Fibroblast of lung (primary cell): ENCODE measurements at places on chromosomes 3 and 15. TPM values are rescaled to one million over a fixed set of nuclear protein-coding genes. Genes with fewer than 3 reads are reported as not detected.

- DNase-seq = peak; percentile 37
Measured at GRCh38 chr3:188680189-188680588, 491.6 kb upstream of the TPRG1 start.

GRCh38 chr3:62601238-62602070 lies 228.1 kb upstream of the FEZF2 start:
- peak; percentile 80 for DNase-seq

GRCh38 chr3:8200996-8201395 lies 300.6 kb upstream of the LMCD1 start:
- no peak for DNase-seq

DNA sequence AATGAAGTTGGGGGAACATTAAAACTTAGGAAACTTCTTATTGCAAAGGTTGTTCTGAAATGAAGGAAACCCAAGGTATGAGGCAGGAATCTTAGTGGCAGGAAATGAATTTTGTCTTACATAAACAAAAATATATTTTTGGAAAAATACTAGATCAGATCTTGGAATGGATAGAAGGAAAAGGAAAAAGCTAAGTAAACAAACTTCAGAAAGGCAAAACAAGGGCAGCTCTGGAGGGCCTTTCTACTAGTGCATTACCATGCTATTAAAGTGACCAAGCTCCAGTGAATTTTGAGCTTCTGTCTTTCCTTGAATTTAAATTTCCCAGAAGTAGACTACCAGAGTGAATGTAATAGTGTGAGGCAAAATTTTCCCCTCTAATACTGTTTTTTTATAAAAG lies 13.6 kb downstream of the ARL6 start:
- no peak for DNase-seq

- no peak for DNase-seq
Measured at GRCh38 chr3:116815321-116815720, 105.7 kb downstream of the TUSC7 start.

DNA sequence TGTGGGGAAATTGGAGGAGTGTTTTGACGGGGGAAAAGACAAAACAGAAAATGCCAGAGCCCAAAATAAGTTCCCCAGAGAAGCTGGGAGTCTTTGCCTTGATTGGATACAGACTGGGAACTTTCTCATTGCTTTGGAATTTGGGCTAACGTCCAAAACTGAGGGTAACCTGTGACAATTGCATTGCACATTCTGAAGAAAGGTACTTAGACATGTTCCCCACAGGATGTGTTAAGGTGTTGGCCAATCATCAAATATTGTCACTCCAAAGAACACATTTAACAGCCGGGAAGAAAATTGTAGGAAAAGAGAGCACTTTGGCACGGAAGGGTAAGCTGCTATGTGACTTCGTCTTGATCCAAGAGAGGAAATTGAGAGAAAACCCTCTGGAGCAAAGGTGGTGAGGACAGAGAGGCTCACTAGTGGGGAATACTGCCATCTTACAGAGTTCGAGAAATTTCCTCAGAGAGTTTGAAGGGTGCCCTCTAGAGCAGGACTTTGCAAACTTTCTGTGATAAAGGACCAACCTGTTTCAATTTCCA lies 619.5 kb upstream of the TBL1XR1 start:
- peak; percentile 92 for DNase-seq

DNA sequence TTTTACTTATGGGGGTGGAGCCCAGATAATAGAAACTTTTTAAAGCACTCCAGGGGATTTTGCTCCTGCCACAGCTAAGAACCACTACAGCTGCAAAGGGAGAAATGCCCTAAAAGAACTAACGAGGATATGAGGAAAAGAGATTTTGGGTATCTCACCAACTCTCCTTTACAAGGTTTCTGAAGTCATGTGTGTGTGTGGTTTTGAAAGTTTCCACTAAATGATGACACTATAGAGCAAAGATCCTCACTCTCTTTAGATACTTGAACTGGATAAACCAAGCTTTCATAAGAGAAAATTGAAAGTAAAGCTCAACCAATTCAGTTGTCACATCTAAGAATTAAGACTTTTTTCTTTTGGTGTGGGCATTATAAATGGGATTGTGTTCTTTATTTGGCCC lies 455.3 kb upstream of the ALCAM start:
- DNase-seq = no peak

GRCh38 chr3:131427226-131427625 lies 45.7 kb downstream of the NUDT16 start:
- no peak for DNase-seq

DNA sequence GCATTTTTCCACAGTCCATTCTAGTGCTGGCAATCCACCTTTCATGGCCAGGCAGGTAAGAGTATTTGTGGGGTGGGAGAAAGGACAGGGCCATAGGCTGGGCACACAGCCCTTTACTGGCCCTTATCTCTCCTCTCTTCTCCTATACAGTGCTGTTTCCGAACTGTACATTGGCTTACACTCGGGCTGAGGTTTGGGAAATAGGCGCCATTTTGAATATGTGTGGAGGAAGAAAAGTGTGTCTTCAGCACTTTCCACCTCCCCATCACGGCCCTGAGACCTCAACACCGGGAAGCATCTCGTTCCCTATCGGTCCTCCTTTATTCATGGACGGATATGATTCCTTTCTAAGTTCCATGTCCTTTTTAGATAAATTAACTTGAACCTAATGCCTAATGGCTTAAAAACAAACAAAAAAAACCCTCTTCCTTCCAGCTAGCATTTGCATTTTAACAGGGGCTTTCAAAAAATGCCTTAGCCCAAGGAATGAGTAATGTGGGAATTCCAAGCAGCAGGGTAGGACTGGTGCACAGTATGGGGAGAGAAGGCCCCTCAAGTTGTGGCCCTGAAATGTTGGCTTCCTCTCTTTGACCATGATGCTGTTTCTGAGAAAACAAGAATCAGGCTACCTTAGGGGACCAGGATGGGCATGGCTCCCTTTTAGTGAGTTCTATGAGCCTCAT lies 24.5 kb downstream of the CD86 start:
- DNase-seq = no peak

GRCh38 chr3:42273361-42273760 lies 7.4 kb upstream of the CCK start:
- DNase-seq = no peak

- DNase-seq = no peak
Measured at GRCh38 chr3:69888943-69889315, 110.6 kb upstream of the SAMMSON start.

- DNase-seq = no peak
Measured at GRCh38 chr3:66392512-66392911, 108.3 kb downstream of the LRIG1 start.

GRCh38 chr3:138347960-138348753 lies at the start of gene MRAS:
TSS of gene MRAS (plus strand) at chr3:138348579. CDS start at chr3:138372884, 24,305 bp downstream.
- DNase-seq = peak; percentile 80

DNA sequence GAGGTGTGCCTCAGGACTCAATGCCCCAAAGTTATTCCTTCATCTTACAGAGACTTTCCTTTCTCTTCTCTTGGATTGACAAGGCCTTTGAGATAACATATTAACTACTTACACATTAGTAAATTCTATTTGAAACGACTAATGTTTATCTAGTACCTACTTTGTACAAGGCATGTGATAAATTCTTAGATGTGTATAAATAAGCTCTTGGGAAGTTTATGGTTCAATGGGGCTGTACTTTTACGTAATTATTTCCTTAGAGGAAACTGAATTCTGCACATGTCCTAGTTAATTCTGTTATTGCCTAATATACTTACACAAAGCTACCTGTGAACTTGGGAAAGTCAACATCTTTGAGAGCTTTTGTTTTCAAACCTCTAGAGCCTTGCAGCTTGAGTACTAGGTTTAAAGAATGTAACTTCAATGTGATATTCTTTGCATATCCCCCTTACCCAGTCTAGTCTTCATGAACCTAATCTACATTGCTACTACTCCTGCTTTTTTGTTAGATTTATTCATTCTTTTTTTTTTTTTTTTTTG lies 58.5 kb upstream of the RAP2B start:
- no peak for DNase-seq

- peak; percentile 35 for DNase-seq
Measured at GRCh38 chr3:151843275-151843674, 29.4 kb downstream of the AADAC start.

- DNase-seq = no peak
Measured at GRCh38 chr3:64561325-64561843, 126.4 kb downstream of the ADAMTS9 start.

DNA sequence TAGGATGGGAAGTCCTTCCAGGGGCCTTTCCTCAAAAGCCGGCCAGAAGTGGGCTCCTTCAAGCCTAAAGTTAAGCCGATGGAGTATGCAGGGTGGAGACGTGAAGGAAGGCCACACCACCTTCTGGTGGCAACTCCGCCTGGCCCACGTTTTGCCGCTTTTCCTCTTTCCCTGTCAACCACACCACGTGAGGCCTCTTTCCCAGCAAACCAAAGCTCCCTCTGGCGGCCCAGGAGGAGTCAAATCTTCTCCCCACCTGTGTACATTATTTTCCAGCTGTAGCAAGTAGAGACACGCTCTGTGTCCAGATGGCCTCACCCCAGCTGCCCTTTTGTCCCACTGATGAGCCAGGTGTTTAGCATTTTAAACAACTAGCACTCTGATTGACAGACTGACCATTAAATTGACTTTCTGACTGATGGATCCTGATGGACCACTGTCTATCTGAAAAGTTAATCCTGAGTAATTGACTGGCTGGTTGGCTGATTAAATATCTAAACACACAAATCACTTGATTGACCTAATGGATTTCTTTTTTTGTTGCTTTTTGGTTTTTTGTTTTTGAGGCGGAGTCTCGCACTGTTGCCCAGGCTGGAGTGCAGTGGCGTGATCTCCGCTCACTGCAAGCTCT lies 59.6 kb upstream of the ZBTB38 start:
- peak; percentile 49 for DNase-seq

DNA sequence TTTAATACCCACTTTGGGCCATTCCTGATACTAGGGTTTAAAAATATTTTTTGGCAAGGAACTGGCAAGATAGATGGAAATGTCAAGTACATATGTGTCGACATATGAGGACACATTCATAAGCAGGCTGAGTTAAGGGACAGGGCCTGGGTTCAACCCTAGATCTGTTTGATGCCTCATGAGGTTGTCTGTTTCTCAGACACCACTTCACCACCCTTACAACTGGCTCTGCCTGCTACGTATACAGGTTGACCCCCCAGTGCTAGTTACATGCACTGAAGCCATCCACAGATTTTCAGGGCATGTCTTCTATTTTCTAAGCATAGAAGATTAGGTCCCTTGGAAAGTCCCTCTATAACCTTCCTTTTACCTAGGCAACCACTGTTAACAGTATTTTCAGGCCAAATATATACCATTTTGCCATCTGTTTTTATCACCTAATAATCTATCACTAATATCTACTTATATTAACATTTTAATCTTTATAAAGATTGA lies 296.7 kb downstream of the PLCL2 start:
- DNase-seq = no peak

DNA sequence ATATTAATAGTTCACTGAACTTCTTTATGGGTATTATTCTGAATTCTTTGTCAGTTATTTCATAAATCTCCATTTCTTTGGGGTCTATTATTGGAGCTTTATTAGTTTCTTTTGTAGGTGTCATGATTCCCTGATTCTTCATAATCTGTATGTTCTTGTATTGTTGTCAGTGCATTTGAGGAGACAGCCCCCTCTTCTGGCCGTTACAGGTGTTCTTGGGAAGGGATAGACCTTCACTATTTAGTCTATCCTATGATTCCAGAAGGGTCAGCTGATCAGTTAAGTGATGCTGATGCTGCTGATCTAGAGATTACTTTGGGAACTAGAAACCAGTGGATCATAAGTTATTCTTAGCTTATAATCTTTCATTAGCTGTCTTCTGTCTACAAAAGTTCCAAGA lies 34.9 kb downstream of the TMEM39A start:
- DNase-seq = no peak

GRCh38 chr3:134601539-134602439 lies 49.0 kb downstream of the KY start:
- peak; percentile 66 for DNase-seq

GRCh38 chr3:65619451-65619881 lies 419.3 kb downstream of the MAGI1 start:
- DNase-seq = peak; percentile 68

DNA sequence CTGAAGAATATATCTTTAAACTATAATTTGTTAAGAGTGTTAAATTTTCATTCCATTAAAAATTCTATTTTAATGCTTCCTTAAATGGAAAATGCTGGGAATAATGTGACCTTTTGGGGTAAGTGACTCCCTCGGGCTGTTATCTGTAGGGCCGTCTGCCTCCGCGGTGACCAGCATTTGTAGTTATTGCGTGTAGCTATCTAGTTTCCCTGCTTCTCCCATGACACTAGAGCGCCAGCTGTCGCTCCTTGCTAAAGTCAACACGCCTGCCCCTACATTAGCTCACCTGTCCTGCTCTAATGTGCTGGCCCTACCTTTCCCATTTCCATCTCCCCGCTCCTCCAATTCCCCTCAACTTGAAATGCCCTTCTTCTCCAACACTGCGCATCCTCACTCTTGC lies 12.4 kb upstream of the CHRM5 start:
- DNase-seq = no peak

Gene COL6A5
- under 0.01 and 0.66 TPM in 2 replicates for total RNA-seq

Gene ANKRD63
- total RNA-seq = not detected in 2 replicates

Gene ROPN1
- total RNA-seq = not detected in 2 replicates

Gene SH2D7
- total RNA-seq = not detected in 2 replicates

Gene C3orf22
- total RNA-seq = not detected in 2 replicates

Gene CKMT1B
- total RNA-seq = not detected in 2 replicates

Gene KNG1
- not detected in 2 replicates for total RNA-seq

Gene HRG
- total RNA-seq = not detected in 2 replicates

Gene PIERCE2
- total RNA-seq = 2.3 and 3.1 TPM in 2 replicates

Gene SLC51A
- not detected in 2 replicates for total RNA-seq

Gene RTP1
- total RNA-seq = under 0.01 TPM in 1 of 2 replicates, not detected in the other
